T-helper 9 cell (primary cell): ENCODE measurements at places on chromosomes 5 and 9.

DNA sequence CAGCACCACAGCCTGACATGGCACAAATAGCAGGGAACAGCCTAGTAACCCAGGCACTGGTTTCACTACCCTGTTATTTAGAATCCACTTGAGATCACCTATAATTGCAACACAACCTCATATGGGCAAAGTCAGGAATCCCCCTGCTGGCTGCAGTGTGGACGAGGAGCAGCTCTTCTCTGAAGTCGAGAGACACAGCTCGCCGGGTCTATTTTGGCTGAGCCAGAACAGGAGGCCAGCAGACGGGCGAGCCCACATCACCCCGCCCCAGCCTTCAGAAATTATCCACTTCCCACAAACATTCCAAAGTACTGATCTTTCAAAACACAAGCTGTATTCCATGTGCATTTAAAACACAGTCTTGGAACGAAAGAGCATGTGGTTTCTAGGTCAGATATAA lies 179.0 kb downstream of the ROR2 start:
- DNase-seq, result no peak

DNA sequence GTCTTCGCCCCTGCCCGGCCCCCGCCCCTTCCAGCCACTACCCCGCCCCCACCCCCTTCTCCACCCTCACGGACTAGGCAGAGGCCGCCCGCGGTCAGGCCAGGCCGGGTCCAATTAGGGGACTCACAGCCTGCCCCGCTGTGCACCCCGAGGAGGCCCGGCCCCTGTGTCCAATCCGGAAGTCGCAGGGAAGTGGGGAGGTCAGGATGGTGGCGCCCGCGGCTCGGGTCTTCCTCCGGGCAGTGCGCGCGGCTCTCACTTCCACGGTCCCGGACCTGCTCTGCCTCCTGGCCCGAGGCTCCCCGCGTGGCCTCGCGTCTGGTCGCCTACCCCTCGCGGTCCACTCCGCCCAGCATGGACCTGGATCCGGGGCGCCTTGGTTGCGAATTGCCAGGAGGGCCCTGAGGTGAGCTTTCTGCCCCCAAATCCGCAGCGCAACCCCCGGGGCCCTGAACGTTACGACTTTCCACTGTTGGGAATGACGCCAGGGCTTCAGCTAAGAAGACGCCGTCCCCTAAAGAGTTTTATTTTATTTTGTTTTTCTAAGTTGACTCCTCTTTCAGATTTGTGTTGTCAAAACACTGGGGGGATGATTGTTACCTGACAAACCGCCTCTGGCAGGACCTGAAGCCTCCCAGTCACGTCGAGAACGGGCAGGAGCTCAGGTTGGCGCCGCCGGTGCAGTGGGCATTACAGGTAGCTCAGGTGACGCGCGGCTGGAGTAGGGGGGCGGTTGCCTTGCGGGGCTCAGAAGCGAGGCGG lies 763 bp upstream of the IRX2 start:
- DNase-seq, result no peak

GRCh38 chr9:23658376-23659258 lies 167.4 kb downstream of the ELAVL2 start:
- no peak for DNase-seq

DNA sequence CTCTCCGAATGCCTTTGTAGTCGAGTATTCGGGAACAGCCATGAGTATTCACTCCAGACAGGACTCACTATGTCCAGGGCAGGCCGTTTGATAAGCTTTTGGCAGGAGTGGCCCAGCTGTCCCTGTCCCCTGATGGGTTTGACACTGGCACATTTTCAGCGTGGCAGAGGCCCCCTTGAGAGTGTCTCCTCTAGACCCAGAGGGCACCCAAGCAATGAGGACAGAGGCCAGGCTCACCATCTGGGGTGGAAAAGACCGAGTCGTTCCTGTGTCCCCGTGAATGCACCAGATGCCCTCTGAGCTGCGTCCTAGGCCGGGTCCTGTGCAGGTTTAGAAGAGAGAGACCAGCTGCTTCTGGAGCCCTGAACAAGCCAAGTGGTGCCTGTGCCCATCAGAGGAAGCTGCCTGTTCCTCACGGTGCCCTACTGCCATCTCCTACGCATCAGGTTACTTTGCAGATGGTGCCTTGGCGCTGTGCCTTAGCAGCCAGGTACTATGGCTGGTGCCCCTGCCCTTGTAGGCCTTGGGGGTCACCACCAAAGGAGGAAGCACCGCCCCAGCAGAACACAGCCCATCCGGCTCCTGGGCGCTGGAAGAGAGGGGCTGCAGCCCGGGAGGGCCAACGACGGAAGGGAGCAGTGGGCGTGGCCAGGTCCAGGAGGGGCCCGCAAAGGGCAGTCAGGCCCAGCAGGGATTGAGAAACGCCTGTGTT lies 42.4 kb downstream of the LRSAM1 start:
- DNase-seq, result no peak

GRCh38 chr5:144237851-144238250 lies 67.2 kb downstream of the KCTD16 start:
- no peak for DNase-seq

DNA sequence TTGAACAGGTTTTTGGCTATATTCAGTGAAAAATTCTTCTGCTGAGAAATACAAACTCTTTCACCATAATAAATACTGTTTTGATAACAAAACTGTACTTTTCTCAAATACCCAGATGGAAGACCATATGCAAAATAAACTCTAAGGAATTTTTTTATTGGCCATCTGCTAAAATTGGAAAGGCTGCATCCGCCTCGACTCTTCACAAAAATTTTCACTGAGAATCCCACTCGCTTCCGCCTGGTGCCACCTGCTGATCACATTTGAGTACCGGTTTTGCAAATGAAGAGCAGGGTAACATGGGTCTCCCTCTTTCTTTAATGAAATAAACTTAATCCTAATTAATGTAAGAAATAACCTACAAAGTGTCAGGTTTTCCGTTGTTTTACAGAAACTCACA lies 76.4 kb downstream of the TTLL11 start:
- no peak for DNase-seq

- DNase-seq, result no peak
Measured at GRCh38 chr5:153480401-153480800, 10.1 kb upstream of the GRIA1 start.
